MCF 10A (cell line): ENCODE measurements at places on chromosomes 6 and 20.

- DNase-seq = peak; percentile 90
These were observed 50.1 kb upstream of the RNF24 start for GRCh38 chr20:4065391-4065844.

DNA sequence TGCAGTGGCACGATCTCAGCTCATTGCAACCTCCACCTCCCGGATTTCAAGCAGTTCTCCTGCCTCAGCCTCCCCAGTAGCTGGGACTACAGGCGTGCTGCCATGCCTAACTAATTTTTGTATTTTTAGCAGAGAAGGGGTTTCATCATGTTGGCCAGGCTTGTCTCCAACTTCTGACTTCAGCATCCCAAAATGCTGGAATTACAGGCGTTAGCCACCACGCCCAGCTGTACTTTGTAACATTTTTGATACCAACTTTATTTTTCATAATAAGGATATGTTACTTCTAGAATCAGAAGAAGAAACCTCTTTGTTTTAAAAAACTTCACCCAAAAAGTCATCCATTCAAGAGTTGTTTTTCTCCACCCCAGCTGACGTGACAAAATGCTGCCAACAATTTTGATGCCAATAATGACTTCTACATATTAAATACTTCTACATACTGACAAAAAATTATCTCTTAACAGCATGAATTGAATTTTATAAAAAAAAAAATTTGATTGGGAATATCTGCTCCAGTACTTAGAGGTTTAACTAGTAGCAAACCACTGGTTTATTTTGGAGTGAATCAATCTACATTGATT lies 22.5 kb upstream of the PRIM2 start:
- DNase-seq = no peak

DNA sequence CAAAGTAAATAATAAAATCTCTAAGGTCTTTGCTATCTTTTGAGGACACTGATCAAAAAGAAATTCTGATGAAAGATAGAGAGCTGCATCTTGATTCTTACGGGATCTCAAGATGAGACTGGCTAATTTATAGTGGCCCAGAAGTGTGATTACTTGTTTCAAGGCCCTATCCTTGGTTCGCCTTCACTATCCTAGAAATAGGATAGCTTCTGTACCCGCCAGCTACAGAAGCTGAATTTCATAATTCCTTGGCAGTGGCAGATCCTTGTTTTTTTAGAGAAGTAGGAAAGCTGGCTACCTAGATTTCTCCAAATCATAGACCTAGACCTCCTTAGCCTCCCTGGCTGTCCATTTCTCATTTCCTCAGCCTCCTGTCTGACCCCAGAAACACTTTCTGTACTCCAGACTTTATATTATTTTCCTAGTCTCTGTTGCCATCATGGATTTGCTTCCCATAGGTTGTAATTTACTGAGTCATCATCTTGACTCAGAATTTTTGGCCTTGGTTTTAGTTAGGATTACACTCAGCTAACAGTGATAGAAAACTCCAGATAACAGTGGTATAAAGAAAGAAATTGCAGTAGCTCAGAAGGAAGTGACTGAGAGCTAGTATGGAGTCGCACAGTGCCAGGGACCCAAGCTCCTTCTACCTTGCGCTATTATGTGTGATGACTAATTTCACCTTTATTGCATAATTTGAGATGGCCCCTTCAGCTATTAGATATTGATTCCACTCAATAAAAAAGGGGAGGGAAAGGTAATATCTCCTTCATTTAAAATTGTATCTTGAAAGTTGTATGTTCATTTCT lies 27.7 kb downstream of the PHF3 start:
- peak; percentile 73 for DNase-seq

DNA sequence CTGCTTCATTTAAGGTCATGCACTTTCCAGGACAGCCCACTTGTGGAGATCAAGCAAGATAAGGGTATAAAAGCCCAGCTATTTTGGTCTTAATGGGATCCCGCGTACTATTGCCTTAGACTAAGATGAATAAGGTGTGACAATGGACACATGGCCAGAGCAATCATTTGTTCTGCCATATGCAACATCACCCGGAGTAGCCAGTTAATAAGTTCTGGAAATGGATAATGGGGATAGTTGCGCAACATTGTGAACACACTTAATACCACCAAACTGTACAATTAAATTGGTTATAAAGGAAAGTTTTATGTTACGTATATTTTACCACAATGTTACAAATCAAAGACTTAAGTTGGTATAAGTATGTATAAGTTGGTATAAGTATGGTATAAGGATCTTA lies 674.5 kb downstream of the HDGFL1 start:
- DNase-seq = no peak

GRCh38 chr20:35947907-35948306 lies 6.4 kb downstream of the SCAND1 start:
- no peak for DNase-seq

DNA sequence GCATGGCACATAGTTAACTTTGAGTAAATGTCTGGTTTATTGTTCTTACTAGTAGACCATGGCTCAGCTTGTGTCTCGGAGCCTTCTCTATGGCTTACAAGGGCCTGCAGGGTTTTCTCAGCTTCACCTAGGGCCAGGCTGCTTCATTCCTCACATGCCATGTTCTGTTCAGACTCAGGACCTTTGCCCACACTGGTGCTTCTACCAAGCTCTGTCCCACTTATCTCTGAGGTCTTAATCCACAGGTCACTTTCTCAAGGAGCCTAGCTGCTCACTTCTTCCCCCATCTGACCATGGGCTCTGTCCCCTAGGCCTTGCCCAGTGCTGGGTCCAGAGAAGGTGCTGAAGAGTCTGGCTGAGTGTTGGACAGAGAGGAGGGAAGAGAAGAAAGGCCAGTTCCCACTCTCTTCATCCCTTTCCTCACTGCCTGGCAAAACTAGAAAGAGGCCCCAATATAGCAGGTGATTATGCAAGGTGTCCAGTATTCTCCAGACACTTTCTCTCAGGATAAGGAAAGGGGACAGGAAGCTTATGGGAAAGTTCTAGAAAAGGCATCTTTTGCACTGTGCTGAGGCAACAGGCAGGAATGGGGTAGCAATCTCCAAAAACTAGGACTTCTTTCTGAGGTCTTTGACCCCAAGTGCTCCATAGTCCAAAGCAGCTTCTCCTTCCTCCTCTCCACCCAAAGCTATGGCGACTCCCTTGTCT lies 40.0 kb downstream of the COX4I2 start:
- DNase-seq = no peak

DNA sequence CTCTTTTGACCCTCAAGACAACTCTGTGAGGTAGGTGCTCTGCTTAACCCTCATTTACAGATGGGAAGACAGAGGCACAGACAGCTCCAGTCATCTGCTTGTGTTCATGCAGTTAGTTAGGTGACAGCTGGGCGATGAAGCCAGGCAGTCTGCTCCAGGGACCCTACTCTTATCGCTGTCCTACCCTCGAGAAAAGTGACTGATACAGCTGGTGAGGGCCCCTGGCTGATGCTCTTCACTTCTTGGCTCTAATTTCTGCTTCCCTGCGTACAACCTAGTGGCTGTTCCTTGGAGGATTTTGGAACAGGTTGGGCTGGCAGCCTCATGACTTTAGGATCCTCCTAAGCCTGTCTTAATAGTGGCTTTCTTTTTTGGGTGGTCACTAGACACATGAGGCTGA lies 9.1 kb upstream of the TJAP1 start:
- no peak for DNase-seq

- DNase-seq = peak; percentile 48
These were observed 127.9 kb upstream of the NAA20 start for GRCh38 chr20:19889011-19889953.

GRCh38 chr6:160273750-160274149 lies 15.1 kb upstream of the SLC22A2 start:
- DNase-seq = no peak

DNA sequence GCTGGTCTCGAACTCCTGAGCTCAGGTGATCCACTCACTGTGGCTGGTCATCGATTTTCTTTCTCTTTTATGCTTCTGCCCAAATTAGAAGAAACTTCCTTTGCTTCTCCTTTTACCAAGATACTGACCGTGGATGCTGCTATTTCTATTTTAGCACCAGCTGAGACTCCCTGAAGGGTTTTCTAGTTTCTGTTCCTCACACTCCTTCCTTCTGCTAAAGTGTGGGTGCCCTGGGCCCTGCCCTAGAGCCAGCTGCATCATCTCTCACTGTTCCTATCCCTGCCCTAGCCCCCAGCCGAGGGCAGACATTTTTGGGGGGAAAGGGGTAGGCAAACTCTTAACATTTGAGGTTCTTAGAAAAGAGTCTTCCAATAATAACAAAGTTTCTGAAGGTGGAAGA lies 6.3 kb downstream of the SMOC2 start:
- no peak for DNase-seq

DNA sequence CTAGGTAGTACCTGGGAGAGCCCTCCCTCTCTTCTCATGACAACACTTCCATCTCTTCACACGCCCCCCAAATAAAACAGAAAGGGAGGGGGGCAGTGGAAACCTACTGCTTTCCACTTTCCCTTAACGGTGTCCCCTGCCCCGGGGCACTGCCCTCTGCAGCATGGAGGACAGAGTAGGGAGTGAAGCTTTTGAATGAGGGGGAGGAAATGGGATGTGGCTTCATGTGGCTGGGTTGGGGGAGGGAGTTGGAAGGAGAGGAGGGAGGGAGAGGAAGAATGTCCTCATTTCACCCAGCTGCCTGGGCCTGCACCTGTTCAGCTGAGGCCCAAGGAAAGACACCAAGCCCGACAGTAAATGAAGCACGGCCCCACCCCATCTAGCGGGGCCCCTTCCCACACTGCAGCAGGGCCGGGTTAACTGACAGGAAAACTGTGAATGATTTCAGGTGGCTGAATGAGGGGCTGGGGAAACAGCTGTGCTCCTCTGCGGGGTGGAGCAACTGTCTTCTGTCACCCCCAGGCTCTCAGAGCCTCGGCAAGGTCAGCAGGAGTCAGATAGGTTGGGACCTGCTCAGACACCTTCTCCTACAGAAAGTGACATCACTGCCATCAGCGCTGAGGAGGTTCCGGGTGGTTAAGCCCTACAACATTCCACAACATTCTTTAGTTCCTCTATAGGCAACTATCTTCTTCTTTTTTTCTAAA lies 40.0 kb upstream of the TAF8 start:
- DNase-seq = no peak
